ENCODE measurements at places on chromosomes 7 and 10.

DNA sequence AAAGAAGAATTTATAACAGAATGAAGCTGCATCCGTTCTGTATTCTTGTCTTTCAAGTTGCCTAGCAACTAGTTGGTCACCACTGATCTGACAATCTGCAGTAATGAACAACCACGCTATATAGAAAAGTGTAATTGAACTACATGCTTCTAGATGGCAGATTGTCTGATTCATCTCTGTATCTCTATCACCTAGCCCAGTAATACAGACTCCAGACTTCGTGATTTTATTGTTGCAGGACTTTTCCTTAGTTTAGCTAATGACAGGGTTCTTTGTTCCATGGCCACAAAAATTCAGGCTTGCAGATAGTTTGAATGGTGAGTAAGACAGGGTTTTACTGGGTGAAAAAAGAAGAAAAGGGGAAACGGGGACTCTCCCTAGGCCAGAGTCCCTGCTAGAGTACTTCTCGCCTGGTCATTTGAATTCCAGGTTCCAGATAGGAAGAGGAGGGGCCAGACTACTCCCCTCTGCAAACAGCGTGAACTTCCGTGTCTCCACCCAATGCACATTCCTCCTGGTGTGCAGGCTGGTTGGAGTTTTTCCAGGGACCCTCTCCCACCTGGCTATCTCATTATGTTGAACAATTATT is 45.9 kb downstream of the COL1A2 start:
- no peak for DNase-seq

DNA sequence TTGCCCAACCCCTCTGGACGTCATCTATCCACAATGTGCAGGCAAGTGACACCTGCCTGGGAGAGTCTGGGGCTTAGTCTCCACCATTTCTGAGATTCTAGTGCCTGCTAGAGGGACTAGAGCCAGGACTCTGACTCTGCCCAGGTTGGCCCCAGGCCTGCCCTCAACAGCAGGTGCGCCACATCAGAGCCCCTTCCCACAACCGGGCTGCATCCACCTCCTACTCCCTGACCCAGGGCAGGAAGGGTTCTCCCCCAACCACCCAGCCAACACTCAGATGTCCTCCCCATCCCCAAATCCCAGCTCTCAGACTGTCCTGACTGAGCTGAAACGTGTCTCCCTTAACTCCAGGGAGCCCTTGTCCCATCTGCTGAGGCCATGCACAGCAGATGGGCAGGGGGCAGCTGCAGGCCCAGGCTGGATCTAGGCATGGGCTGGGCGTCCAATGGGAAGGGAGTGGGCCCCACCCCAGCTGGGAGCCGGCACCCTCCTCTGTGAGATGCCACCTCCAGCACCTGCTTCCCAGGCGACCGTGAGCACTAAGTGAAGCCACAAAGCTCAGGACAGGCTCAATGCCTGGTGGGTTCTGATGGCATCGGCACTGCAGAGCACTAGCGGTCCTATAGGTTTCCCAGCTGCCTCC is 49.2 kb downstream of the RASGEF1A start:
- DNase-seq = no peak

DNA sequence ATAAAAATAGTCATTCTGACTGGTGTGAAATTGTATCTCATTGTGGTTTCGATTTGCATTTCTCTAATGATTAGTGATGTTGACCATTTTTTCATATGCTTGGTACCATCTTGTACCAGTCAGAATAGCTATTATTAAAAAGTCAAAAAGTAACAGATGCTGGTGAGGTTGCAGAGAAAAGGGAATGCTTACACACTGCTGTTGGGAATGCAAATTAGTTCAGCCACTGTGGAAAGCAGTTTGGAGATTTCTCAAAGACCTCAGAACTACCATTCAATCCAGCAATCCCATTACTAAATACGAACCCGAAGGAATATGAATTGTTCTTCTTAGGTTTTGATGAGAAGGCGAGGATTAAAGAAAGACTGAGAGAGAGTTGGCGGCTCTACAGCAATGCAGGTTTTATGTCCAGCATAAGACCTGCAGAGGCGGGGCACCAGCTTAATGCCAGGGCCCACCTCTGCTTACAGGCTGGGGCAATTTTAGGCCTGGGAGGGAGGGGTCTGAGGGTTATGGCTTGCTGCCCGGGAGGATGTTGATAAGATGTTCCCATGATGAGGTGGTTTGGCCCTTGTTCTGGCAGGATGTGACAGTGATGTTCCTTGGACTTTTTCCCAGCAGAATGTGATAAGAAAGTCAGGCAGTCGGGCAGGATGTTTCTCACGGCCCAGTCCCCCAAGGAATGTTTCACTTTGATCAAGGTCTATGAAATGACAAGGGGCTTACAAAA is 74.4 kb downstream of the MEST start:
- no peak for DNase-seq

DNA sequence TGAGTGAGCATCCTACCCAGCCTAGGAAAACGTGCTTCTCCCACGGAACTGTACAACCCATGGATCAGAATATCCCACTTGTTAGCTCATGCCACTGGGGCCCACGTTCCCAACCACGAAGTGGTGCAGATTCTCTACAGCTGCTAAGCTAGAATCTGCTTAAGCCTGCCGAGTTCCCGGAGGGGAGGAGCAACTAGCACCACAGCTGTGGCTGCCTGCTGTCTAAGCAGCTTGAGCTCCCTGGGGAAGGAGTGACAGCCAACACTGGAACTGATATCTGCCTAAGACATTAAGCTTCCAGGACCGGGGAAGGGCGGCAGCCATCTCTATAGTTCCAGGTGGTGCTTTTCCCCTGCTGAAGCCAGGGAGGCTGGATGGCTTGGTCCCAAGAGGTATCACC is 334.7 kb upstream of the CHRM2 start:
- DNase-seq = no peak

- no peak for DNase-seq
Observed at GRCh38 chr7:91351374-91351773, 87.1 kb downstream of the FZD1 start.

DNA sequence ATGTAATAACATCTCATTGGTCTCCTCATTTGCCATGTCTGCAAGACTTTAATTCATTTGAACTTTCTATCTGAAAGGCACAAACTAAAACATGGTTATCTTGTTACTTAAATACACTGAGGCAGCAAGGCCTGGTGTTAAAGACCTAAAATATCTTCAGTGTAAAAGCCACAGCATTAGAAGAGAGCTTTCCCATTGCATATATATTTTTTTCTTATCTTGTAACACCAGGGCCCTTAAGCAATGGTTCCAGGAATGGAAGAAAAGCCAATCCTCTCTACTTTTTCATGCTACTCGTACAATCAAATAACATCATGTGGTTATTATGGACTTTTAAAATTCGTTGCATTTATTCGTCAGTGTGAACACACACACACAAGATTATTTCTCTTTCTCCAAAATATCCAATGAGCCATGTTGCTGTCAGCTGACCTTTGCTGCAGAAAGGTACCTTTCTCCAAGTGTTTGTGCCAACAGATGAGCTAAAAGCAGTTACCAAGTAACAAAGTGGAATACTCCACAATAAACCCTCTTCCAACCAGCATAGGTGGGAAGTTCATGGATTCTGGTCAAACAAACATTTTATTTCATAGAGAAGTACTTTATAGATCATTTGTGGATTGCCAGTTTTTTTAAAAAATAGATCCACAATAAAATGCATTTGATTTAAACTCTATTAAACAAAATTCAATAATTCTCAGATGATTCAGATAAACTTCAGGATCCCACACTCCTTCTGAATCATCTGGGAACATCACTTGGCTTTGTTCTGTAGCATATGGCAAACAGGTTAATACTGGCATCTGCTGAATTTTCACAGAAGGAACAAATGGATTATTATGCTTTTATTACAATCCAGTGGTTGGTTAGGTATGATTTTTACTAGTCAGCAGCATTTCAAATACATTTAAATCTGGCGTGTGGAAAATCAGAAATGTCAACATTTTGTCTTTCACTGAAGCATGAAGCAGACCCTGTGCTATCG is 63.3 kb upstream of the AGBL3 start:
- DNase-seq = no peak

DNA sequence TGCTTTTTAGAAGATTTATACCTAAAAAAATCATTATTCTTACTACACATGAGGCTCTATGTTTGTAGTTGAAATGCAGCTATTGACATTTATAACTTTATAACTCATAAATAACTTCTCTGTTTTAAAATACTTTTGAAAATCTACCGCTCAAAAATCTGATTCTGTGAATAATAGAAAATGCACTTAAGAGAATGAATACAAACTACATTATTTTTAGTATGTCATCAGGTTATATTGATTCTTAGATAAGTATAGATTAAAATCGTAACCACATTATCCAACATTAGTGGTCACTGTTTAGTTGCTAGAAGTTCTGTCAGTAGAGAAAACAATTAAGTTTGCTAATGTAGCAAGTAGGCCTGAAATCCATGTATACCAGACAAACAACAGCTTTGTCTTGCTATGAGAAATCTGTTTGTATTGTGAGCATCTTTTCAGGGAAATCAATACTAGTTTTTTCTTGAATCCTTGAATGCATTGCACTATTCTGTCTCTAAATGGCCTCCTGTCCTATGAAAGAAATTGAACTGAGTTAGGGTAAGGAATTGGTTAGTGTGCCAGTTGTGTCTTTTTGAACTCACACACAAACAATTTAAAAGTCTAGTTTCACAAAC is 116.5 kb upstream of the HDAC9 start:
- no peak for DNase-seq

GRCh38 chr7:80858141-80858903 is 60.5 kb downstream of the SEMA3C start:
- no peak for DNase-seq

DNA sequence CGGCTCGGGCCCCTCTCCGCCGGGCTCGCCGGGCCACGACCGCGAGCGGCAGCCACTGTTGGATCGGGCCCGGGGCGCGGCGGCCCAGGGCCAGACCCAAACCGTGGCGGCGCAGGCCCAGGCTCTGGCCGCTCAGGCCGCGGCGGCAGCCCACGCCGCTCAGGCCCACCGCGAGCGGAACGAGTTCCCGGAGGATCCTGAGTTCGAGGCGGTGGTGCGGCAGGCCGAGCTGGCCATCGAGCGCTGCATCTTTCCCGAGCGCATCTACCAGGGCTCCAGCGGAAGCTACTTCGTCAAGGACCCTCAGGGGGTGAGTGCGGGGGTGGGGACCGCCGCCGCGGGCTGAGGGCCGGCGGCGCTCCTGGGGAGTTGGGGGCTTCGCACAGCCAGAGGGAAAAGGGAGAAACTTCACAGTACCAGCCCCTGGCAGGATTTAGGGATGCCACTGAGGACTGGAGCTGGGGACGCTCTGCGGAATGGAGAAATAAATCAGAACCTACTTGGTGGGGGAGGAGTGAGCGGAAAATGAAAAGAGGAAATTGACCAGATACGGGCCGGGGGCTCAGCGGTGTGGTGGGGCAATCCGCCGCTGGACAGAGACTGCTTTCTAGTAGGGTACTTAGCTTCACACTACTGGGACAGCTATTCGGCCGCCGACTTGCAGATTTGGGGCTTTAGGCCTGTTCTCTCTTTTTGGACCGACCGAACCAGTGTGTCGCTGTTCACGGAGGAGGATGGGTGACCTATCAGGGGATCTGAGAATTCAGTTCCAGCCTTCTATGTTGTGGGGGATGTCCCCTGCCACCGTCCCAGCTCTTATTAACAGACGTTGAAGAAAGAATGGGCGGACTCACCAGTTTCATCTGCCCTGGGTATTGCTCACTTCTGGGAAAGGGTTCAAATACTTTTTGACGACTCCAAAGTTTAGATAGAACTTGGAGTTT is 669 bp downstream of the PI4K2A start:
- DNase-seq = peak; percentile 19

DNA sequence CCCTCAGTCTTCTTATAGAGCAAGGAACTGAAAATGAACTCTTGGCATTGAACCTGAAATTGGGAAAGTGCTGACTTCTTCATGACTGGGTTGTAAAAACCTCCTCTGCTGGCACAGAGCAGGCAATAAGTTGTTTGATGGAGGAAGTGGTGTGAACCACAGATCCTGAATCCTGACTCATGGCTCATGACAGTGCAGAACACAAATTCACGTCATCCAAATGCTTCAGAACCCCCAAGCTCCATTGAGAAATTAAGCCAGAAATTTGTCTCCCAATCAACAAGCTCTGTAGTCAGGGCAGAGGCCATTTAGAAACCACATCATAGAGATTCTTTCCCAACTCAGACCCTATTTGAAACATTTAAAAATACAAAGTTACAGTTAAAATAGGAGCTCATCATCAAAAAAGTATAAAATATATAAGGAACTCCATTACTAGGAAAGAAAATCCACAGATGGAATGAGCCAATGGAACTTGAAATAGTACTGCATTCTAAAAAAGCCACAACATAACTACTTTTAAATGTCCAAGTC is 10.3 kb upstream of the STK17A start:
- no peak for DNase-seq

GRCh38 chr7:130611218-130611617 is 57.3 kb downstream of the COPG2 start:
- no peak for DNase-seq

DNA sequence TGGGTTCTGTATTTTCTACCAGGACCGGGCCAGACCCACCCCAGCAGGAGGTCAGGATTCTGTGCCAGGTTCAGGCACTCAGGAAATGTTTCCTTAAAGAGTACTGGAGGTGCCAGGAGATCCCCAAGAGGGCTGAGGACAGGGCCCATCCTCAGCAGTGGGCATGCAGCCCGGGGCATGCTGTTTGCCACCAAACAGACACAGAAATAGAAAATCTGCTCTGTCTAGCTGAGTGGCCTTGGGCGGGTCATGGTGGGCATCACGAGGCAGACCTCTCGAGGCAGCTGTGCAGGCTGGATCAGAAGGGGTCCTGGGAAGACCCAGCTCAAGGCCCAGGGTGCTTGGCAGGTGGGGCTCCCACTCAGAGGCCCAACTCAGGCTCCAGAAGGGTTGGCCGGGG is 105.0 kb downstream of the FAM53B start:
- no peak for DNase-seq

All from stimulated activated CD4-positive, alpha-beta T cell treated with anti-CD3 and anti-CD28 coated beads, Interleukin-4, amount 100 ng/mL, for 1 hour (primary cell).